ENCODE measurements at places on chromosomes 3 and 15. TPM values are rescaled to one million over a fixed set of nuclear protein-coding genes. Genes with fewer than 3 reads are reported as not detected.
A peak's percentile ranks its signal among the peaks of the same experiment; 100 is the strongest.

DNA sequence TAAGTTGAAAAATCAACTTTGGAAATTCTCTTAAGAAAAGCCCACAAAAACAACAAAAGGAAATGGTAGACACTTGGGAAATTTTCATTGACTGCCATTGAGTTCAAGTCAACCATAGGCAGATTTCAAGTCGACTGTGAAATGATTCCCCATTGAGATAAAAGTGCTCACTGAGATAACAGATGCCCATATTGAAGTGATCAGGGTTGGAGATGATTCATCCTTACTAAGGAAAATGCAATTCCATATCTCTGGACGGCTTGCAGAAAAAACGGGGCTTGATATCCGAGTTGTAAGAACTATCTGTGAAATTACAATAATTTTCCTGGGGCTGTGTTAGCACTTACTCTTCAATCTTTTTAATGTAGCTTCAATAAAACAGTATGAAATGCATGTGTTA lies 373.1 kb upstream of the THRB start:
- no peak for DNase-seq

Gene MYL3
- 2.0 TPM for total RNA-seq

DNA sequence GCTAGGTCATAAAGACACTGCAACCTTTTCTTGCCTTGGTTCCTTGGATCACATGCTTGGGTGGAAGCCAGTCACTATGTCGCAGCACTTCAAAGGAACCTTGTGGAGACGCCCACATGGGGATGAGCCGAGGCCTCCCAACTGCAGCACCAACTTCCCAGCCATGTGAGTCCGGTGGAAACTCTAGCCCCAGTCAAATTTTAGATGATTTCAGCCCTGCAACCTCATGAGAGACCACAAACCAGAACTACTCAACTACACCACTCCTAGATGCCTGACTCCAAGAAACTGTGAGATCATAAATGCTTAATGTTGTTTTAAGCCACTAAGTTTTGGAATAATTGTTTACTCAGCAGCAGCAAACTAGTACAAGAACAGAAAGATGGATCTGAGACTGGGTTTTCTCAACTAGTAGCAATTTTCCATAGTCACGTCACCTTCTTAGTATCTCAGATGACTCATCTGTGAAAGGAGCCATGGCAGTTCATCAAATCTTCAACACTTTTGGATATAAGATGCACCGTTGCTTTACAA lies 86.5 kb downstream of the MB21D2 start:
- DNase-seq: no peak

- no peak for DNase-seq
Measured at GRCh38 chr3:31369637-31370379, 162.9 kb upstream of the STT3B start.

DNA sequence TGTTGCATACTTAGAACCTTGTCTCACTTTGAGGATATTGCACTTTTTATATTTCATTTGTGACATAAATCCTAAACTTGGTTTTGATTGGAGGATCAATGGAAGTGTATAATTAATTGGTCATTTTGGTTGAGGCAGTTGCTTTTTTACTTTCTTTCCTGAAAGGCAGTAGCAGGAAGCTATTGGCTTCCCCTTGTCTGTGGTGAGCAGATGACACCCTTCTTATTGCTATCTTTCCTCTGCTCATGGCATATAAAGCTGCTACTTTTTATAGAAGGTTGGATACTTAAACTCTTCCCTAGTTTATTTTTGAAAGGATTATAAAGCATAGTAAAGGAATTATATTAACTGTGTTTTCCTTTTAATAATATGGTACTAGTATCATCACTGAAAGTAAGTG lies 28.6 kb downstream of the FAM98B start:
- no peak for DNase-seq

- DNase-seq: no peak
Measured at GRCh38 chr3:56005196-56005805, 463.0 kb downstream of the ERC2 start.

- no peak for DNase-seq
Measured at GRCh38 chr3:65030847-65031463, 343.2 kb upstream of the ADAMTS9 start.

GRCh38 chr15:30929064-30929669 lies 25.5 kb downstream of the FAN1 start:
- no peak for DNase-seq

GRCh38 chr3:12444582-12445471 lies 39.5 kb upstream of the TSEN2 start:
- DNase-seq: no peak

- no peak for DNase-seq
Measured at GRCh38 chr15:69515508-69515907, 62.9 kb downstream of the RPLP1 start.

- no peak for DNase-seq
Measured at GRCh38 chr3:161274691-161275298, 53.7 kb downstream of the NMD3 start.

DNA sequence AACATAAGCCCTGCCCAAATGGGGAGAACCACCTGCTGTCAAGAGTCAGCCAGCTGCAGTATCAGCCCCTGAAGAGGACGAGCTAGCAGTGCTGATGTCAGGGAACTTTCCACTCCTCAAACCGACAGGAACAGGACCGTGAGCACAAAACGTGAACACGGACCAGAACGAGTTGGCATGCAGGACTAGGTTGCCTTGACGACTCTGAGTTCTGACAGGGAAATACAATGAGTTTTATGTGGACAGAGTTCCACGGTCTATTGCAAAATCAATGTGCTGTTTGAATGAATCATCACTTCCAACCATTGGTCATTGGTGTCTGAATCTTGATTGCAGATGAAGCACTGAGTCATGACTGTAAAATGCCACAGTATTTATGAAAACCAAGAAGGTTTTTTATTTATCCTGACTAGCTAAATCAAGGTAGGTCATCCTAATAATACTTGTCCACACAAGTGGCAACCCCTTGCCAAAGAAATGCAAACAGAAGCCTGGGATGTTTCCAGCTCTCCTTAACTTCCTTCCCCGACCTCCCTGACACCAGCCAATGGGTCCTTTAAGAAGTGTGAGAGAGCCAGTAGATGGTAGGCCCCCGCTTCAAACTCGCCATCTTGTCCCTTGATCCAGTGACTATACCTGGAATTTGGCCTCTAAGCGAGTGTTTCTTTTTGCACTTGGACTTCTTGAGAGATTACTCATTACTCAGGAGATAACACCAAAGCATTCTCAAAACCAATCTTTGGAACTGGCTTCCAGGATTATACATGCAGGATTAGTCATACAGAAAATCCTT lies 119.6 kb downstream of the ASB7 start:
- no peak for DNase-seq

DNA sequence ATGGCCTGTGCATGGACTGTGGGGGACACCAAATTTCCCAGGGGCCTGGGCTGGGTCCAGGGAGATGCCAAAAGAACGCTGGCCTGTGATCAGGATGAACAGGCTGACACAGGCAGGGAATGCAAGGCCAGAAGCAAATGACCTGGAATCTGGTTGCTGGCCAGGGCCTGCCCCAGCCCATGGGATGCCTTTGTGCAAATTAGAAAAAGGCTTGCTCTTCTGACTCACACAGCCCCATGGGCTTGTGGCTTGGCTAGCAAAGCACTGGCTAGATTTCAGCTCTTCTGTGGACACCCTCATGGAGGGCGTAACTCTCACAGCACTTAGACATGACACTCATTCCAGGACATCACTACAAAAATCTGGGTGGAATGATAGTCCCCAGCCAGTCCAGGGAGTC lies 356.0 kb downstream of the SHQ1 start:
- peak; percentile 28 for DNase-seq

Gene CD96
- 0.68 TPM for total RNA-seq

Gene SKIC8
- total RNA-seq: 22.2 TPM

Measured in right lobe of liver (tissue), 6 donors.